ENCODE measurements at places on chromosomes 6 and 20.

DNA sequence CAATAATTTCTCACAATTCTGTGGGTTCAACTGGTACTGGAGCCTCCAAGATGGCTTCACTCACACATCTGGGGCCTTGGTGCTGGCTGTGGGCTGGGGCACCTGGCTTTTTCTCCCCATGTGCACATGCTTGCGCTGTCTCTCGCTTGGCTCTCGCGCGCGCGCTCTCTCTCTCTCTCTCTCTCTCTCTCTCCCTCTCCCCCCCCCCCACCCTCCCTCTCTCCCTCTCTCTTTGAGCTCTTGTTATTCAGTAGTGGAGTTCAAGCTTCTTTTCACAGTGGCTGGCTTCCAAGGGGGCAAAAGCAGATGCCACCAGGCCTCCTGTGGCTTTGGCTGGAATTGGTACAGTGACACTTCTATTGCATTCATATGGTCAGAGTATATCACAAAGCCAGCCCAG lies 10.8 kb upstream of the TBCC start:
- DNase-seq: no peak

- DNase-seq: peak; percentile 48
Observed at GRCh38 chr6:141077355-141078333, 1055.1 kb upstream of the GJE1 start.

- no peak for DNase-seq
Observed at GRCh38 chr6:110185879-110186278, 5.7 kb downstream of the CDC40 start.

DNA sequence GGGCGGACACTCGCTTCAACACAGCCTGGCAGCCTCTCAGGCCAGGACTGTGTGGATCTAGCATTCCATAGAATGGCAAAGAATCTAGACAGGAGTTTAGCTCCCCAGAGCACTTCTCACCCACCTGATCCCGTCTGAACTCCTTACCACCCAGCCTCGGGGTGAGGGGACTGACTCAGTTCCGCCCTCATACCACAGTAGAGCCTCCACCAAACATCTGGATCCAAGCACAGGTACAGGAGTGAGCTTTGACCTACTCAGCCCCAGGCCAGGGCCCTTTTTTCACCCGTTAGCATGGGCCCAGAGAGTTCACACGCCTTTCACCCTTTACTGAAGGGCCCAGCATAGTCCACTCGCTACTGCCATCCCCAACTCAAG lies 715 bp downstream of the PSMF1 start:
- DNase-seq: peak; percentile 13

DNA sequence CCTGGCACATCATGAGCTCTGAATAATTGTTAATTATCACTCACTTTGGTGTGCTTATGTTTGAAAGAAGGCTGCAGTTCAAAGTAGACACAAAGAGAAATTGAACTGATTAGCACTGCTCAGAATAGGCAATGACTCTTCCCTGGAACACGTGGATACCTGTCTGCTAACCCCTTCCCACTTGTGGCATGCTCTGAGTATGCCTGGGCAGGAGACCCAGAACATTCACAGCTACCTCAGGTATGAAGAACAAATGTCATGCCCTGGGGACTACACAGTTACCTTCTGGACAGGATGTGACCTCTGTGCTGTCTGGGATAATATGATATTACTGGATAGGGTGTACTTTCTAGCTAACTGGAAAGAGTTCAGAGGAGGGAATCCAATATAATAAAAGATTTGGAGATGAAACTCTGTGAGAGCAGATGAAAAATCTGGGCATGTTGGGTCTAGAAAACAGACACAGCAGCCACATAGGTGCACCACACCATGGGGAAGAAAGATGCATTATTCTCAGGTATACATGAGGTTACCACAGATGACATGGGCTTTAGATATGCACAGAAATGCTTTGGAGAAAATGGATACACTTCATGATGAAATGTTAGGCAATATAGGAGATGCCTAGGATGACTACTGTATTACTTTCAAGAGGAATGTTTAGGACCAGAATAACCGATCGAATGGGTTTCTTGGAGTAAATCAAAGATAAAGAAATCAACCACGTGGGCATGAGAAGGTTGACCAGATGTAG lies 324.2 kb upstream of the PREP start:
- DNase-seq: peak; percentile 34

DNA sequence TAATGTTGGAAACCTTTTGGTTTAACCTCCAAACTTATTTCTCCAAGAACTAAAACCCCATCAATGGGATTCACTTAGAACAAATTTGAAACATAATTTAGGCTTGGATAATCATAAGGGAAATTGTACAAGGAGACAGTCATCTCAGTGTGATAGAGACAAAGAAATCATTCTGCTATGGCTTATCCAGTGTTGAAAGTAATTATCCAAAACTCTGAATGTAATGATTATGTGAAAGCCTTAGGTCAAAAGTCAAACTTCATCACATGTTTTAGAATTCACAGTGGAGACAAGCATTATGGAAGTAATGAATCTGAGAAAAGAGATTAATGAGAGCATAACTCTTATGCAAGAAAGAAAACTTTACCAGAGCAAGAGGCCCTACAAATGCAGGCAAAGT lies 20.0 kb downstream of the MC3R start:
- no peak for DNase-seq

GRCh38 chr20:1857466-1857865 lies 37.7 kb upstream of the SIRPA start:
- DNase-seq: no peak

DNA sequence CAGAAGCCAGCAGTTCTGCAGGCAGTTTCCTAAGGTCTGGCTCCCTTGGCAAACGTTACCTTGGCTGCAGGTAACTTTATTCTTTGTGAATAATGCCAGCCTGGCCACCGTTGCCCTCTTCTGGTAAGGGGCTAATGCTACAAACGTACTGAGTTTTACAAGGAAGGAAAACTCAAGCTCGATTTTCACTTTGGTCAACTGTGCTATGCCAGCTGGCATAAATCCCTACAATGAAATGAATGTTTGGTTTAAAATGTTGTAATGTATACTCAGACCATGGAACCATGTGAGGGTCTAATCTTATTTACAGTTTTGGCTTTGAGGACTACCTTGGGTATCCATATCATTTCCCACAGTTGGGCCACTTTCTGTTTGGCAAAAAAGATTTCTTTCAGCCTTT lies 101.4 kb downstream of the SLX4IP start:
- DNase-seq: no peak

- DNase-seq: peak; percentile 71
Observed at GRCh38 chr6:159788753-159789376, 537 bp downstream of the TCP1 start.

DNA sequence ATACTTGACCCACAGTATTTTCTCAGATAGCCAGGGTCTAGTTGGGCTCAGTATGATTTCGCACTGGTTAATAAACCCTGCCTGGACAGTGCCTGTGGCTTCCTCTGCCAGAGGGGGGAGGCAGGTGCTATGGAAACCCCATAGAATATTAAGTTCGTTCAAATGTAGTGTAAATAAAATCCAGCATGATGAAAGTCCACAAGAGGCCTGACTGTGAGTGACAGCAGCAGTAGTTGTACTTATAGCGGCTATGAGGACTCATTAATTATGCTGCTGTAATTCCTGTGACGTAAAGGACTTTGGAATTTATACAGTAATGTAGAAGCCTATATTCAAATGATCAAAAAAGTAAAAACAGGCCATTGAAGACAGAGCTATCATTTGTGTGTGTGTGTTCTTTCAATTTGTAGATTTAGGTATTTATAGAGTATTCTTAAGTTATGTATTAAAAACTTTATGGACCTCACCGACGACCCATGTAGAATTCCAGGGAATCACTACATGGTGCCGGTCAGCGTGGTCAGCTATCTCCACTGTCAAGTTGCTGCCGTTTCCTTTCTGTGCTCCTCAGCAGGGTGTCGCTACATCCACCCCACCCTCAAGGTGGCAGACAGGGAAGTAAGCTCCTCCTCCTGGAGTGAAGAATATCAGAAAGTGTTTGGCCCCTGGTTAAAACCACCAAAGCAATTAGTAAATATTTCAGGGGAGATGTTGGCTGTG lies 10.0 kb downstream of the PYGB start:
- no peak for DNase-seq

DNA sequence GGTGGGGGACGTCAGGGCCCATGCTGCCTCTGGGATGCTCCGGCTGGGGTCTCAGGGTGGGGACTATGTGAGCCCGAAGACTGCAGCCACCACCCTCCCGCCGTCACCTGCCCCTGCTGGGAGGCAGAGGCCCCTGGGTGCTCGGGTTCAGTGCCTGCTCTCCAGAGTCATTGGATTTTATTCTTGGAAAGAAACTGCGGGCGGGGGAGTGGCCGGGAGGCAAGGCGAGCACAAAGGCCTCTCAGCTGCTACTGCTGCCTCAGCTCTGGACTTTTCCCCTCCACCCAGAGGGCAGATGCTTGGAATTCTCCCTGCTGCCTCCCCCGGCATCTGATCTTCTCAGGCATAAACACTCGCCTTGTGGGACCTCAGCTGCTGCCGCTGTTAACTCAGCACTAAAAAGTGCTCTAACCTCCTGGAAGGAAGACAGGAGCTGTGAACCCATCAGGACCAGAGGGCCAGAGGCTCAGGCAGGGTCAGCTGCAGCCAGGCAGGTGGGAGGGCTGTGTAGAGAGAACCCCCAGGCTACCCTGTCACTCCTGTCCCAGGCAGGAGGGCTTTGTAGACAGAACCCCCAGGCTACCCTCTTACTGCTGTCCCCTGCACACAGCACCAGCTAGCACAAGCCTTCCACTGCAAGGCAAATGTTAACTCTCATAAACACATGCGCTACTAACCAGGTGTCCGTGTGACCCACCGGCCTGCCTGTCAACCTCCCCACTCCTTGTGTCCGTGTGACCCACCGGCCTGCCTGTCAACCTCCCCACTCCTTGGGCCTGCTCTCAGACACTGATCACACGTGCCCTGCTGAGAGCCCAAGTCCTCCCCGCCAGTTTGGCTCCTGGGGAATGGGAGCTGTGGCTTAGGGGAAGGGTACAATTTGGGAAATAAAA lies 9.4 kb upstream of the FRMD1 start:
- no peak for DNase-seq

DNA sequence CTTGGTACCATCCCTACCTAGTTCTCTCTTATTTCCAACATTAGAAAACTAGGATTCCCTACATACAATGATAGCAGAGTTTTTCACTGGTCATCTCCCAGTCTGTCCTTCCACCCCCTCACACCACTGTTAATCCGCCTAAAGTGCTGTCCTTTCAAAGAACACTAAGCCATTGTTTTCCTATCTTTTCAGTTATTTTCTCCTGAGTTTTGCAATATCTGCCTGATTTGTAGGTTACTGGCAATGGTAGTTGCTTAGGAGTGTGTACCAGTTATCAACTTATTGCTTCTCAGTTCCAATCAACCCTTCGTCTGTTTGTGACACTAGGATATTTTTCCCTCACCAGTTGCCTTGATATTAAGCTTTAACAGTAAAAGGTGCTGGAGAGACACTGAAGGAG lies 135.0 kb downstream of the EPM2A start:
- DNase-seq: no peak

DNA sequence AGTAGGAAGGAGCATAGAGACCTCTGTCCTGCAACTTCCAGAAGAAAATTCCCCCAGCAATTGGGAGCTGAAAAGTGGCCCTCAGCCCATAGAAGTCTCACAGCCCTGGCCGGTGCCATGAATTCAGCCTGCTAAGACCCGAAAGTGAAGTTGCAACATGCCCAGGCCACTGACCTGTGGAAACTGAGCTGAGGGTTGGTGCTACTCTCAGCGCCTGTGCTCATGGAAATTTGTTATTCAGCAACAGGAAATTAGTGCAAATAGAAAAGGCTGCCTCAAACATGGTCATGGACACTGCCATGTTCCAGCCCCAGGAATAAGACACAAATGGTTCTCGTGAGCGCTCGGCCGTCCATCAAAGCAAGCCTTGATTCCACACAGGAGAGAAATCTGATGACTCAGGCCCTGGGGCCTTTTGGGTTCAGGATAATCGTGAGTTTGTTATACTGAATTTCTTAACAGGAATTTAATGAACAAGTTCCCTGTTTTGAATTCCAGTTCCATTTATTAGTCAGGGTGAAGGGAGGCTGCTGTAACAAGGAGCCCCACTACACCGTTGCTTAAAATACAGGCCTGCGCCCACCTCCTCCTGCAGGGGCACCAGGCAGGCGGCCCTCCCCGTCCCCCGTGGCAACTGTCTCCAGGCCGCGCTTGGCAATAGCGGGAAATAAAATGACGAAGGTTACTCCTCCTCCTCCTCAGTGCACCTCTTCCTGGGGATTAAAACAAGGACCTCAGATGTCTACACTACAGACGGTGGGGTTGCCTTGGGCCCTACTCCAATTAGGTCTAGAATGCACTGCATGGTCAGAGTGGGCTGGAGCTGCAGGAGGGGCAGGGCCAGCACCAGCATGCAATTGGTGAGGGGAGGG lies 152.9 kb downstream of the ERMARD start:
- no peak for DNase-seq

GRCh38 chr20:35271904-35272303 lies 6.0 kb downstream of the MMP24OS start:
- DNase-seq: peak; percentile 69

- DNase-seq: no peak
Observed at GRCh38 chr6:139567095-139567494, 192.6 kb upstream of the CITED2 start.

- no peak for DNase-seq
Observed at GRCh38 chr20:32249030-32249738, 28.3 kb upstream of the KIF3B start.

- no peak for DNase-seq
Observed at GRCh38 chr6:88914180-88914579, 49.2 kb downstream of the RNGTT start.

DNA sequence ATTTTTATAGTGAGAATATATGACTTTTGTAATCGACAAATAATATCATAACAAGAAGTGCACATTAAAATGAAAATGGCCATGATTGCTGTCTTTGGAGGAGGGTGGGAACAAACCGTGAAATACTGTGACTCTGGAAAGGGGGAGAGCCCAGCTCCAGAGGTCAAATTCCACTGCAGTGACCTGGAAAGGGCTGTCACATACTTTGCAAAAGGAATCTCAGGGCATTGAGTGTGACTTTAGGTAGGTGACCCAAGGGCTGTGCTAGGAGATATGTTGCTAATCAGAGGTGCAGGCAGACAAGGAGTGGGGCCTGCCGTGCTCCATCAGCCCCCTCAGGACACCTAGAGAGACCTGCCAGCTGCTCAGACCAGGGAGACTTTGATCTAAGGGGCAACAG lies 28.1 kb upstream of the BMP7 start:
- no peak for DNase-seq

GRCh38 chr20:15642109-15642508 lies 931.1 kb downstream of the KIF16B start:
- DNase-seq: no peak

GRCh38 chr20:56359212-56360132 lies 698 bp downstream of the FAM210B start:
- peak; percentile 88 for DNase-seq

DNA sequence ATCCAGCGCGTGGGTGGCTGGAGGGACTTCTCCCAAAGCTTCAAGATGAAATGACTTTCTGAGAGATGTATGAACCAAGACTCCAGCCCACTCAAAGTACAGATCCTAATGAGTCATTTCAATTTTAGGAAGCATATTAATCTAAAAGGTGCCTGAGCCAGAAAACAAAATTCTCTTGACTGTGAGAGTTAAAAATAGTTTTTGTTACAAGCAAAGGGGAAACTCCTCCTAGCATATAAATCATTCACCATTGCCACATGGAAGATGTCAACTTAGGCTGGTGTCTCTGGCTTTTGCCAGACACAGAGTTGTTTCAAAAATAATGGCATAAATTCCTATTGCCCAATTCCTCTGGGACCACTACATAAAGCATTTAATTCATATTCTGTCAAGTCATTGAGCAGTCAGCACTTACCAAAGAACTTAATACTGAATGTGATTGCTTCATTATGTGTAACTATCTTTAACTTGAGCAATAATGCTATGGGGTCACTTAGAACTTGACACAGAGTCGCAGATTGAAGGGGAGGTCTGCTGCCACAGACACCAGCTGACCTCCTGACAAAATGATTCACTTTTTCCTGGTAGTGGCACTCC lies 280.6 kb downstream of the SLC35F1 start:
- DNase-seq: no peak

Measured in ELR (cell line).